ENCODE measurements at places on chromosomes 13 and 19.
A peak's percentile ranks its signal among the peaks of the same experiment; 100 is the strongest.

- no peak for DNase-seq
Observed at GRCh38 chr19:7731218-7731595, 703 bp downstream of the CLEC4G start.

DNA sequence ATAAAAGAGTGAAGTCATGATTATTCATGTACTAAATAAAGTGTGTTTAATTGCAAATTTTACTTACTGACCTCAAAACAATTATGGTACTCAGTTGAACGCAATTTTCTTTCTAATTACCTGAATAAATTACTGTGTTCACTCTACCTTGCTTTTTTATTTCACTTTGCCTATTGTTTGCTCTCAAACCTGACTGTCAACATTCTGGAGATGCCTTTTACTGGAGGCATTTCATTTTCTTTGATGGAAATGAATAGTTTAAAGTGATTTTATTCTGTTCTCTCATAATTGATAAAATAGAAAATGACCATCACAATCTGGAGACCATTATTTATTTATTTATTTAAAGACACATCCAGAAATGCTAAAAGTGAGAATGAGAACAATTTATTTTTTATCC is 811.5 kb upstream of the ATXN8OS start:
- no peak for DNase-seq

DNA sequence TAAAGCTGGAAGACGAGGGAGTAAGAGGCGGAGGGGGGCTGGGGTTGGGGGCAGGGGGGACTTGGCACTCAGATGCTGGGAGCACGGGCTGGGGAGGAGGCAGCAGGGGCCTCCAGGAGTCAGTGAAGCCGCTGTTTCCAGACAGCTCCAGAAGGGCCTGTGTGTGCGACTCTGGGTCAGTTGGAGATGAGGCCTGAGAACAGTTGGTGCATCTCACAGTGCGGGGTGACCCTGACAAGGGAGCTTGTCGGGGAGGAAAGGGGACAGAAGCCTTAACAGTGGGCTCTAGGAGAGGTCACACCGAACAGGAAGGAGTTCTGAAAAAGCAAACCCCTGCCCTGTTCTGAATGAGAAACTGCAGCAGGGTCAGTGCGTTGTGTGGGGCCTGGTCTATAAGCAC is 11.2 kb downstream of the NAXD start:
- DNase-seq = no peak

GRCh38 chr13:27617881-27618321 is 2.4 kb downstream of the LNX2 start:
- no peak for DNase-seq

- DNase-seq = peak; percentile 79
Observed at GRCh38 chr19:47723581-47723940, 10.3 kb downstream of the EHD2 start.

DNA sequence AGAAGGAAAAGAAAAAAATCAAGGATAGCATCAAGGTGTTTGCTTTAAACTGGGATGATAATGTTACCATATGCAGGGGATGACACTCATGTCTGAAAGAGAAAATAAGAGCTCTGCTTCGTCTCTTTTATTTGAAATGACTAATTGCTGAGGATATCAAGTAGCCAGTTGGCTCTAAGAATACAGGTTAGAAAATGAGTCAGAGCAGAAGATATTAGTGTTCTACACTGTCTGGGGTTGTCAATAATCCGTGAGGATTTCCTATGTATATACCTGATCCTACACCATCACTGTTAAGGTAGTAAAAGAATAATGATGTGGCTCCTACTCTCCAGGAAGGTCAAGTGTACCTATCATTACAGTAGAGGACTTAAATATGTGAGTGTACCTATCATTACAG is 562.5 kb downstream of the GPC6 start:
- DNase-seq = no peak

GRCh38 chr13:40403509-40404241 is 262.8 kb downstream of the FOXO1 start:
- DNase-seq = no peak

GRCh38 chr13:85430216-85430794 is 368.9 kb downstream of the SLITRK6 start:
- no peak for DNase-seq

DNA sequence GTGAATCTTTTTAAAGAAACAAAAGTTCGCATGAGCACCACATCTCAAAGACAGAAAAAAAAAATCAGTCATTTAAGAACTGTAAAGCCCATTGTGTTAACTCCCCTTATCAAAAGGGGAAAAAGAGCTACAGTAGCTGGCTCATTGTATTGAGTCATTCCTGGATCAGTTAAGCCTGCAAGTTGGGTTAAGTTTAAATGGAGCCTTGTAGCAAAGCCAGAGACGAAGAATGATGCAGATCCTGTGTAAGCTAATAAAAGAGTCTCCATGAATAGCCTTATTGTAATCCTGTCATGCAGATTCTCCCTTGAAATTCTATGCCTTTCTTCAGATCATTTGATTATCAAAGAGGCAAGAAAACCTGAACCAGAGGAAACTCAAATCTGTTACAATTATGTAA is 83.8 kb downstream of the CRYL1 start:
- DNase-seq = no peak

DNA sequence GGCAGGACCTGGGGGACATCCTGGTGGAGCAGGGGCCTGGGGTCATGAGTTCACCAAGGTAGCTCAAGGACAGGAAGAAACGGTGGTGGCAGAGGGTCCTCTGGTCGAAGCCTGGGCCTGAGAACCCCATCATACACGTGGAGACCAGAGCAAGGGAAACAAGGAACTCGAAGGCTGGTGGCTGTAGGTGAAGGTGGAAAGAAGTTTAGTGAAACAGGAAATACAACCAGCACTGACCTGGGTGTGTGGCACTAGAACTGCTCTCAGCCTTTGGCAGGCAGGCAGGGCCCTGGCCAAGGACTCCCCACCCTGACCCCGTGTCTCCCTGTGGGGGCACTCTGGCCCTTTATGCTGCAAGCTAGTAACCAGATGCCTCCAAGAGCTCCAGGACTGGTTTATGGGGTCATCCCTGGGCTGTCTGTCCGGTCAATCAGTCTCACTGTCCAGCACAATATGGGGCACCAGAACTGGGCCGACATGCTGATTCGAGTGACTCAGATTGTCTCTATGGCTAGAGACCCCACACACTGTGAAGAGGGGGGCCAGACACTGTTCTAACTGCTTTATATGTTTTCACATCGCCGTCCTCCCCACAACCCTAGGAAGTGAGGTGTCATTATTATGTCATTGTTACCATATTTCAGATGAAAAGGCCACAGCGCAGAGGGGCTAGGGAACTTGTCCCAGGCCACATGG is 3.8 kb downstream of the COX6B2 start:
- DNase-seq = no peak

GRCh38 chr19:53597023-53597422 is 34.8 kb upstream of the DPRX start:
- DNase-seq = no peak

DNA sequence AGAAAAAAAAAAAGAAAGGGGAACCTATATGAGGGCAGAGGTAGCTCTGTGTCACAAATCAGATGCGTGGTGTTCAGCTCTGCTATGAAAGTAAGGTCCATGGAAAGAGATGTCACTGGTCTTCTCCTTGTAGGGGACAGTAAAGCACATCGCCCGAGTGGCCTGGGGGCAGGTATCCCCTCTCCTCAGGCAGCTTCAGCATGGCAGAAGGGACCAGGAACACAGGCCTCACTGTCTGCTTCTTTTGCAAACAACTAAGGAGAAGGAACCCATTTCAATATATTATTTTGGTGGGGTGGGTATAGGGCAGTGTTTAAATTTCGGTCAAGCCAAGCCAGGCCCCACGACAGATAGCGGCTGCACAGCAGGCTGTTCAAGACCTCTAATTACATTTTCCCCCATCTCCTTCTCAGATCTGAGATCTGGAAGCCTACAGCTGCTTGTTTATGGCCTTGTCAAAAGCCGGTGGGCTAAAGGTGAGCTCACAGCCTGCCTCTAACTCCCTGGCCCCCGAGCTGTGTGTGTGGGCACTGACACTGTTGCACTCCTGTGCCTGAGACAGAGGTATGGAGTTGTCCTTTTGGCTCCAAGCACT is 72.8 kb downstream of the HSPH1 start:
- DNase-seq = no peak

GRCh38 chr19:2607712-2608601 is 94.5 kb downstream of the GNG7 start:
- DNase-seq = no peak

- no peak for DNase-seq
Observed at GRCh38 chr19:47028195-47028601, 8.6 kb downstream of the NPAS1 start.
